ENCODE measurements at places on chromosomes 2 and 18.

GRCh38 chr2:96665083-96665569, 22.6 kb downstream of the FER1L5 start:
- peak; percentile 93 for DNase-seq

GRCh38 chr2:177000061-177000714, 212.4 kb upstream of the HNRNPA3 start:
- DNase-seq: no peak

- no peak for DNase-seq
Observed at GRCh38 chr18:57885931-57886330, 82.8 kb upstream of the ATP8B1 start.

DNA sequence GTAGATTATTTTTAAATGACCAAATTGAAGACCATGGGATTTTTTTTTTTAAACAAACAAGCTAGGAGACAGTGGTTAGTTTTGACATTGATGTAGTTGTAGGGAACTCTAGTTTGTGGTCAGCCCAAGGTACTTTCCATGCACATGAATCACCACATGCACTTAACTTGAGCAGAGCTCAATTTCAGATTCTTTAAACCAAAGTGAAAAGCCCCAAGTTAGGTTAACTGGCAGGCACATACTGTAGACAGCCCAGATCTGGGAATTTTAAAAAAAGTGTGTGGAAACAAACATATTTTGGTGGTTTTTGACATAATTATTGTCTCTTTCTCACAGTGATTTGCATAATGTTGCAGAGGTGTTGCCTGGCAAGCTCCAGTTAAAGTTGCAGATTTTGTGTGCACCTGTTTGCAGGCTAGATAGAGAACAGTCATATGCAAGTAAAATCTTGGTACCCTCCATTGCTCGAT, 88.4 kb downstream of the BCL2L11 start:
- DNase-seq: peak; percentile 36

- DNase-seq: no peak
Observed at GRCh38 chr2:52074130-52074719, 1042.3 kb upstream of the NRXN1 start.

GRCh38 chr2:154324601-154325000, 373.9 kb upstream of the KCNJ3 start:
- DNase-seq: no peak

DNA sequence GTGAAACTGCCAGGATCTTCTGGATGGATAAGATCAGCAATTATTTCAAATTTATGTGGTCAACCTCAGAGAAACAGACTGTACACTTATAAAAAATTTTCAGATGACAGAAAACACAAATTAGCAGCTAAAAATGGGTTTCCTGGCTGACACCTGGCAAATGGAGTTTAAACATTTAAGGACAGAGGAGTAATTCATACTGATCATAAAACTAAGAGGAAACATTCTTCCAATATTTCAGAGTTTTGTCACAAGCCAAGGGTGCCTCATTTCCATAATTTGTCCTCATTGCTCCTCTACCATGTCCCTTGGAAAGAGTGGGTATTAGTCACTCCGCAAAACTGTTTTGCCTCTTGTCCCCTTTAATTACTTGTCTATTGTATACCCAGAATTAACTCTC, 70.2 kb downstream of the TMEFF2 start:
- no peak for DNase-seq
